Frontal cortex (tissue), 4 donors: ENCODE measurements at places on chromosomes 2 and 18. TPM values are rescaled to one million over a fixed set of nuclear protein-coding genes. Genes with fewer than 3 reads are reported as not detected.

The CNGA3 gene
- total RNA-seq, result 1.2 TPM

The LRRTM4 gene
- 46.1 TPM for total RNA-seq

The ANKRD30BL gene
- total RNA-seq, result 12.6 TPM

The RBM44 gene
- total RNA-seq, result 5.3 TPM

The RAPGEF4 gene
- total RNA-seq, result 23.6 TPM
